ENCODE measurements at places on chromosomes 2 and 18.

- DNase-seq: no peak
Observed at GRCh38 chr2:202933139-202933510, 21.1 kb downstream of the CARF start.

DNA sequence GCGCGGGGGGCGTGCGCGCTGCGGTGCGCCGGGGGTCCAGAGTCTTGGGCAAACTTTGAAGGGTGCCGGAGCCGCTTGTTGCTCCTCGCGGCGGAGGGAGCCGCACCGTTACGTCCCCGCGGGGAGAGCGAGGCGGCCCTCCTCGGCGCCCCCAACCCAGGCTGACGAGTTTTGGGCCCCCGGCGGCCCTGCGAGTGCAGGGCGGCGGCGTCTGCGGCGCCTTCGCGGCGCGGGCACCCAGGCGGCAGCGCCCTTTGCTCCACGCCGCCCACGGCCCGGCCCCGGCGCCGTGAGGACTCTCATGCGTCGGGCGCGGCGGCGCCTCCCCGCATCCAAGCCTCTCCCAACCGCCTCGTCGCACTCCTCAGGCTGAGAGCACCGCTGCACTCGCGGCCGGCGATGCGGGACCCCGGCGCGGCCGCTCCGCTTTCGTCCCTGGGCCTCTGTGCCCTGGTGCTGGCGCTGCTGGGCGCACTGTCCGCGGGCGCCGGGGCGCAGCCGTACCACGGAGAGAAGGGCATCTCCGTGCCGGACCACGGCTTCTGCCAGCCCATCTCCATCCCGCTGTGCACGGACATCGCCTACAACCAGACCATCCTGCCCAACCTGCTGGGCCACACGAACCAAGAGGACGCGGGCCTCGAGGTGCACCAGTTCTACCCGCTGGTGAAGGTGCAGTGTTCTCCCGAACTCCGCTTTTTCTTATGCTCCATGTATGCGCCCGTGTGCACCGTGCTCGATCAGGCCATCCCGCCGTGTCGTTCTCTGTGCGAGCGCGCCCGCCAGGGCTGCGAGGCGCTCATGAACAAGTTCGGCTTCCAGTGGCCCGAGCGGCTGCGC, 814 bp downstream of the FZD7 start:
- no peak for DNase-seq

- peak; percentile 47 for DNase-seq
Observed at GRCh38 chr2:88626171-88627054, 851 bp downstream of the EIF2AK3 start.

DNA sequence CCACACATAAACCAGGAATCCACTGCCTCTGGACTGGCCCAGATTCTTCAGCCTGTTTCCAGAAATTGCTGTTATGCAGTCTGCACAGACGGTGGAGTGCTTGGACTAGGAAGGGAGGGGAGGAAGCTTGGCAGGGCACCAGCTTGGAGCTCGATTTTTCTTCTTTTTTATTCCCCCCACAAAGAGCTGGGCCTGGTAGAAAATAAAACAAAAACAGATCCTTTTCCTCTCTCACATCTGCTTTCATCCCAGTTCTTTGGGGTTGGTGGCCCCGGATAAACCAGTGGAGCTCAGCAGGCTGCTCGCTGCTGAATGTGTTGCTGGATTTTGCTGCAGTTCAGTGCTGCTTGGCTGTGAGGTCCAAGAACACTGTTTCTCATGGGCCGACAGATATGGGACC, 16.0 kb downstream of the LRRTM1 start:
- no peak for DNase-seq

GRCh38 chr2:20156836-20157192, 68.1 kb downstream of the SDC1 start:
- no peak for DNase-seq

All from CD4-positive, alpha-beta T cell treated with Interferon gamma for 1 hour (primary cell).